ENCODE measurements at places on chromosomes 16 and 17.

DNA sequence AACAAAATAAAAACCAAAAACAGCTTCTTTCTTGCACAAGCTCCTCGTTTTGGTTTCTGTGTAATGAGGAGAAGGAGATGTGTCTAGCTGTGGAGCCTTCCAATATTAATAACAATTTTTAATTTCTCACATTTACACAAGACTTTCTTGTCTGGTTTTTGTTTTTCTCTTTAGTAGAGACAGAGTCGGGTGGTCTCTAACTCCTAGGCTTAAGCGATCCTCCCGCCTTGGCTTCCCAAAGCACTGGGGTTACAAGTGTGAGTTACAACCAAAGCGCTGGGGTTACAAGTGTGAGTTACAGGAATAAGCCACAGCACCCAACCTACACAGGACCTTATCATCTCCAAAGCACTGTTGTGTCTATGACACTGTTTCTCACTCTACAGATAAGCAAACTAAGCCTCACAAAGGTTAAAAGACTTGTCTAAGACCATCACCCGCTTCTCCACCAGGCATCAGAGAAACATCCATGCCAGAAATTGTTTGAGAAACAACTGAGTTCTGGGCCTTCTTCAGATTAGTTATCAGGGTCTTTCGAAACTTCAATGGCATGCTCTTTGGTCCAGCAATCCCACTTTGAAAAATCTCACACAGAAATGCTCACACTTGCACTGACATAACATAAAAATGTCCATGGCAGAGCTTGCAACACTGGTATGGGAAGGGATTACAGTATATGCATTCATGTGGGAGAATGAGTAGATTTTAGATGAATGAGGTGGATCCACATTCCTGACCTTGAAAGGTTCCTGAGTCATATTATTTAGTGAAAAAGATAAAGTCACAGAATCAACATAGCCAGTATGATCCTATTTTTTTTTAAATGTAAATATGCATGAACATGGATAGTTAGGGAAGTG, 3.9 kb downstream of the ABAT start:
- no peak for DNase-seq

GRCh38 chr16:83723244-83723643, 84.5 kb upstream of the HSBP1 start:
- DNase-seq = no peak

DNA sequence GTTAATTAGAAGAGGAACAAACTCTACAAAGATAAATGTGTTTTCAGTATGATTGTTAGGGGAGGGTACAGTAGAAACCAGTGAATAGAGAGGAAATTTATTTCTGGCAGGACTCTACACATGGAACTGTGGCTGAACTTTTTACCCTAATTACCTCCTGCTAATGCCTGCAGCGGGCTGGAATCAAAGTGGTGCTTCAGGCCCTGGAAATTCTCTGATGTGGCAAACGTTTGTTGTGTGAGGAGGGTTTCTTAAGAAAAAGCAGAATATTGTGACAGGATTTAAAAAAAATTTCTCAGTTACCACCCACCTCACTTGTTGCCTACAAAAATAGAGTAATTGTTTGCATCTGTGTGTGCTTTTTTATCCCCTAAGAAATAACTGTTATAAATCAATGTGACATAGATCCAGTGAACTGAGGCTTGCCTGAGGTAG, 154.5 kb downstream of the BCAS3 start:
- no peak for DNase-seq

DNA sequence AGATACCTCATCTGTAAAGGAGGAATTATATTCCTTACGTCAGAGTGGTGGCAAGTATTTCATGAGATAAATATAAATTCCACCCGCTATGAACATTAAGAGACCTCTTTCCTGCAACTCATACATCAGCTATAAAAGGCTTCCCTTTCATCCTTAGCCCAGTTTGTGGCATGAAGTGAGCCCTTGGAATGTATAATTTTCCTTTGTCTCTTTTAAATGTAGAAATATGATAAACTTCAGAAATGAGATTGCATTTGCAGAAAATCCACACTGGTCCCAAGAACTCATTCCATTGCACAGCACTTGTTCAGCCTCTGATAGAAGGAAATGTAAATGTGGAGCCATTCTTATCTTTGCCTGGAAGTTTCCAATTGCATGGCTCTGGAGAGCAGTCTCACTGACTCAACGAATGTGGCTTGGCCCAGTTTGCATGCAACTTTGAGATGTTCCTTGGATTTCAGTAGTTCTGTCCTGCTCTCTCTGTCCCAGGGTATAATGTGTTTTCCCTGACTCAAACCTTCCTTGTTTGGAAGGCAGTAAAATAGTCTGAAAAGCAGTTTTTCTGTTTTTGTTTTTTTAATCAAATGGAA, 746.4 kb downstream of the CDH11 start:
- DNase-seq = no peak

DNA sequence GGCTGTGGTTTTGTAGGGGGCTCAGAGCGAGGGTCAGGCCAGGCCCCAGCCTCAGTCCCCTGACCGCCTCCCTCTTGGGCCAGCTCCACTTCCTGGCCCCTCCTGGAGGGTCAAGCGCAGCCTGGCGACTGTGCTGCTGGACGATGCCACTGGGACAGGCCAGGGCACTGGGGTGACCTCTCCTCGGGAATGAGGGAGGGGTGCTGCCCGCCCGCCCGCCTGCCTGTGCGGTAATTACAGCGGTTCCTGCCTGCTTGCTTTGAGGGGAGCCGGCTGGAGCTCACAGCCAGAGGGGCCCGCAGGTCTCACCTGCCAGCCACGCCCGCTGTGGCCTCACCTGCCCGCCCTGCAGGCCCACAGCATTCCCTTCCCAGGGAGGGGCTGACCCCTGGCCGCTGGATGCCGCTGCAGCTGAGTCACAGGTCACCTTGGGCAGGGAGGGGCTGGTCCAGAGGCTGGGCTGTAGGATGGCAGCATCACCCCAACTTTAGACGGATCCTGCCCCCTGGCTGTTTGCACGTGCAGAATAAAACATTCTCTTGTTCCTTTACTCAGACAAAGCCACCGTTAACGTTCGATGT, 76.7 kb upstream of the CBX4 start:
- peak; percentile 35 for DNase-seq

DNA sequence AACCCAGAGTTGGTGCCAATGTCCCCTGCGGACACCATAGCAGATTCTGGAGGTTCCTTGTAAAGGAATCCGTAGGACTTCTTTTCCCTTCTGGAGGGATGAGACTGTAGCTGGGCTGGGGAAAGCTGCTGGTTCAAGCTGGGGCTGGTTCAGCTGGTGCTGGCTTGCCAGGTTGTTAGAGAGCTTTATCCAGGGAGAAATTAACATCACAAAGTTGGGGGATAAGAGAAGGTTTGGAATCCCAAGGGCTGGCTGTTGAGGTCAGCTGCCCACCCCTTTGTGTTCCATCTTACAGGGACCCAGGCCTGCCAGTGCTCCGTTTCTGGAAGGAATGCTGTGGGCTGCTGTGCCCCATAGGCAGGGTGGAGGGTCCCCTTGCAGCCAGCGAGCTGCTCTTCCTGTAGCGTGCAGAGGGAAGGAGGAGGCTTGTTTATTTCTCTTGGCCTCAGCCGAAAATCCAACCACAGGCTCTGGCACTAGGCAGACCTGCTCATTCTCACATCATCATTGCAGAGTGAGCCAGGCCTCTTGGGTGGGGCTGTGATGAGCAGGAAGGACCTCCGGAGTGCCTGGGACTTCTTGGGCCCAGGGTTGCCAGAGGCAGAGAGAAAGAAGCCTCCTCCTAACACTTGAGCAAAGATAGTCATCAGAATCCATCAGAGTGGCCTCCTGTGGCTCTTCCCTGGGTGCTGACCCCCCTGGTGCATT, 251.1 kb downstream of the SEC14L1 start:
- no peak for DNase-seq

- no peak for DNase-seq
These were observed 797 bp upstream of the RAB11FIP3 start for GRCh38 chr16:424623-425081.

- DNase-seq = no peak
These were observed 686.7 kb upstream of the RBFOX1 start for GRCh38 chr16:6645768-6646568.

DNA sequence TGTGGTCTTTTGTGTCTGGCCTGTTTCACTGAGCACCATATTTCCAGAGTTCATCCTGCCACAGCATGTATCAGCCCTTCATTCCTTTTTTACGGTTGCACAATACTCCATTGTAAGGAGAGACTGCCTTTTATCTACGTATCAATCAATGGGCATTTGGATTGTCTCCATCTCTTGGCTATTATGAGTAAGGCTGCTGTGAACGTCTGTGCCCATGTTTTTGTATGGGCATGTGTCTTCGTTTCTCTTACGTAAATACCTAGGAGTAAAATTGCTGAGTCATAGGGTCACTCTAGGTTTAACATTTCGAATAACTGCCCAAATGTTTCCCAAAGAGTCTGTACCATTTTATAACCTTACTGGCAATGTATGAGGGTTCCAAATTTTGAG, 202.8 kb upstream of the FOXF1 start:
- no peak for DNase-seq

DNA sequence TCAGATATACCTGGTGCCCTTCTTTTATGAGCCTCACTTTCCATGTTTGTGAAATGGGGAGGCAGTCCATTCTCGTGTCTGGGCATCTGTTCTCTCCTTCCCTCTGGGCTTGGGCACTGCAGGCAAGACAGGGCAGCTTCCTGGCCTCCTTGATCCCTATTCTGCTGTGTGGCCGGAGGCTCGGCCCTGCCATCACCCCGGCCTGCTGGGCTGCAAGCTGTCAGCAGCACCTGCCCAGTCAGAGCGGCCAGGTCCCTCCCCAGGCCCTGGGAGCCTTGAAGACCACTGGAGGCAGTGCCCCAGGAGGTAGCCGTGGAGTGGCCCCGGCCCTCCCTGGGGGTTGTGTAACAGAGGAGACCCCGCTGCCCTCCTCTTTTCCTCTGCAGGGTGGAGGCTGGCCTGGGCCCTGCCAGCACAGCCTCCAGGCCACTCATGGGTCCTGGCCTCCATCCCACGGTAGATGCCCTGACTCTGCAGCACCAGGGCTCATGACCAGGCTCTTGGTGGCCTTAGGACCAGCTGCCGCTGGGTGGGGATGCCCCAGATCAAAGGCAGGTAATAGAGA, 9.2 kb downstream of the KCNJ12 start:
- no peak for DNase-seq

GRCh38 chr17:49723423-49723822, 15.7 kb upstream of the SLC35B1 start:
- no peak for DNase-seq

DNA sequence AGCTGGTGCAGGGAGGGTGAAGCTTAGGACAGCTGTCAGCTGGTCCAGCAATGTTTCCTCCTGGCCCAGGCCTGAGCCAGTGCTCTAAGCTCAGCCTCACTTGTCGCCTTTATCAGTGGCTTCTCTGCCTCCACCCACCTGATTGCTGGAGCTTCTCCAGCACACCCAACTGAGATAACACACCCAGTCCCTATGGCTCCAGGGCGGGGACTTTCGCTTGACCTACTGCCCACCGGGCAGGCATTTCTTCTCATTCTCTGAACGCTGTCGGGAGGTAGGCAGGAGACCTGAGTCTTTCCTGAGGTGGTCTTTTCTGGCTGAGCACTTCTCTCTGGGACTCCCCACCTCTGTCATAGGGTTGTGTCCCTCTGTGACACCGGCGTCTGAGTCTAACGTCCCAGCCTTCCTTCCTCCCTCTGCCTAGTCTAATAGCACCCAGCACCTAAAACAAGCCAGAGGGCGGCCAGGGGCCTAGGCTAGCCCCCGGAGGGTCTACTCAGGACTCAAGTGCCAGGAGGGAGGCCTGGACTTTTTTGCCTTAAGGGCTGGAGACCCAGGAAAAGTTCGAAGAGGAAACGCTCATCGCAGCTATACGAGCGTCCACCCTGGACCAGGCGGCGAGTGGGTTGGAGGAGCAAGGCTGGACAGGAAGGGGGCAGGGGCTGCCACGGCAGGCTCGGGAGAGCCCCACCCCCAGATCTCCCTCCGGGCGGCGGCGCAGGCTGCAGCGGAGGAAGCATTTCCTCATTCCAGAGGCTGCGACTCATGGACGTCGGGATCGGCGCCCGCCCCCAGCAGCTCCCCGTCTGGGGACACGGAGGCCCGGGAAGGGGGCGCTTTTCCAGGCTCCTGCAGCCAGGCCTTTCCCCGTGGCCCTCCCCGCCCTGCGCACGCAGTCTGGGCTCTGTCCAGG, 756 bp downstream of the TAX1BP3 start:
- DNase-seq = peak; percentile 2

GRCh38 chr17:72901083-72901482, 191.4 kb downstream of the SLC39A11 start:
- DNase-seq = no peak

GRCh38 chr16:89293276-89294143, 76.0 kb downstream of the ZNF778 start:
- DNase-seq = no peak

All from NCI-H774 (cell line).